ENCODE measurements at places on chromosomes 2 and 18.

DNA sequence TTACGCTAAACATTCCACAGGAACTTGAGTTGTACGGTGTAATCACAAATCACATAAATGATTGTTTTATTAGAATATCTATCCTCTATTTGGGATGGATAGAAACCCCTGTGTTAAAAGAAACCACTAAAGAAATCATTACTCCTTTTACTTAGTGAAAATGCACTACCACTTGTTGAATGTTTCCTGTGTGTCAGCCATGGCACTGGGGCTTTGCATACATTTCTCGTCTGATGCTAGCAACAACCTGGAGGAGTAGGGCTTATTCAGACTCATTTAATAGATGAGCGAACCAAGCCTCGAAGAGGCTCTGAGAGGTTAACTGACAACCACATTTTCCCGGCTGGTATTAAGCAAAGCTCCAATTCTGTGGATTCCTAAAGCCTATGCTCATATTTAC is 60.5 kb upstream of the PELI1 start:
- no peak for DNase-seq

DNA sequence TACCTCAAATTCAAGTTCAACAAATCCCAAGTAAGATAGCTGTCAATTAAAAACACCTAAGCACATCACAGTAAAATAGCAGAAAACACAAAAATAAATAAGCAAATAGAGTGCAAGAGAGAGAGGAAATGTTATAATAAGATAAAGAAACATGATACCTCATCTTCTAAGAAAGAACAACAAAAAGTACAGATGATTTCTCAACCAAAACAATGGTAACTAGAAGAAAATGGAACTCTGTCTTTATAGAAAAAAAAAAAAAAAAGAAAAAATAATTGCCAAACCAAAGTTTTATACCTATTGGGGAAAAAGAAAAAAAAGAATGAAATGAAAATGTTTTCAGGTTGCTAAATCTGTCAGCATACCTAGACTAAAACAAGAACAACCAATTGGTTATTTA is 1253.5 kb upstream of the CDH2 start:
- no peak for DNase-seq

GRCh38 chr2:178512484-178512883 is 32.2 kb downstream of the PLEKHA3 start:
- DNase-seq, result no peak

DNA sequence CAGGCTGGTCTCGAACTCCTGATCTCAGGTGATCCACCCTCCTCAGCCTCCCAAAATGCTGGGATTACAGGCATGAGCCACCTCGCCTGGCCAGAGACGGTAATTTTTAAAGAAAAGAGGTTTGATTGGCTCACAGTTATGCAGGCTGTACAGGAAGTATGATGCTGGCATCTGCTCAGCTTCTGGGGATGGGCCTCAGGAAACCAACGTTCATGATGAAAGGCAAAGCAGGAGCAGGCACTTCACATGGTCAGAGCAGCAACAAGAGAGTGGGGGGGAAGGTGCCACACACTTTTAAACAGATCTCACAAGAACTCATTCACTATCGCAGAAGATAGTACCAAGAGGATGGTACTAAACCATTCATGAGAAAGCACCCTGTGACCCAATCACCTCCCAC is 38.0 kb upstream of the GPD2 start:
- DNase-seq, result no peak

DNA sequence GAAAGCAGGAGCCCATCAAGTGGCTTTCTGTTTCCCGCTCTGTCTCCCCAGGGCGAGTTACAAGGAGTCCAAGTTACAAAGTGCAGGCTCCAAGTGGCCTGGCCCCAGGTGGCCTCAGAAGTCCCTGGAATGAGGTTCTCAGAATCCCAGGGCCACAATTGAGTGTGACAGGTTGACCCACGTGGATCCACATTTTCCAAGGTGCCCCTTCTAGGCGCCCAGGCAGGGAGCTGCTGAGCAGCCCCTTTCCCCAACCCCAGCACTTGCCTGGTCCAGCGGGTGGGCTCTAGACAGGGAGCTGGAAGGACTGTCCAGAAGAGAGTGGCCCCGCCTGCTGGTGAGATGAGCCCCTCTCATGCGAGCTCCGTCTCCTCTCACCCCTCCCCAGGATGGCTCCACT is 253.4 kb downstream of the CYP26B1 start:
- DNase-seq, result no peak

- DNase-seq, result peak; percentile 57
Measured at GRCh38 chr2:97728091-97728731, 14.8 kb downstream of the ZAP70 start.

GRCh38 chr2:149017116-149017985 is 21.1 kb upstream of the LYPD6B start:
- DNase-seq, result no peak

GRCh38 chr18:36745219-36745975 is 83.4 kb downstream of the TPGS2 start:
- DNase-seq, result no peak

- no peak for DNase-seq
Measured at GRCh38 chr2:224982910-224983711, 59.2 kb downstream of the DOCK10 start.

- DNase-seq, result no peak
Measured at GRCh38 chr18:56306797-56307196, 331.6 kb downstream of the TXNL1 start.

- no peak for DNase-seq
Measured at GRCh38 chr2:236873636-236874035, 212.1 kb upstream of the COPS8 start.

GRCh38 chr18:56245866-56246580 is 392.4 kb downstream of the TXNL1 start:
- DNase-seq, result no peak

- DNase-seq, result no peak
Measured at GRCh38 chr2:99801327-99801901, 311.6 kb upstream of the REV1 start.

DNA sequence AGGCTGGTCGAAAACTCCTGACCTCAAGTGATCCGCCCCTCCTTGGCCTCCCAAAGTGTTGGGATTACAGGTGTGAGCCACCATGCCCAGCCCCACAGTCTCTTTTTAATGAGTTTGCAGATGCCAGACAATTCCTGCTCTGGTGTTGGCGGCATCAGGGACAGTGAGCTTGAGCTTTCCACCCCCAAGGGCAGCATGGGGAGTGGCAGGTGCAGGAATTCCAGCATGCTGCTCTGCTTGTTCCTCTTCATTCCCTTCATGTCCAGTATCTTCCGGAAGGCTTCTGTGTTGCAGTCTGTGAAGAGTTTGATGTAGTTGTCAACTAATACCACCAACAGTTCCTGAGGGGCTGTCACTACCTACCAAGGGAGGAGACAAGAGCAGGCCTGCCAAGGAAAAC is 137.3 kb downstream of the SS18 start:
- DNase-seq, result no peak

GRCh38 chr2:25566094-25566493 is 107.3 kb downstream of the DTNB start:
- DNase-seq, result no peak

DNA sequence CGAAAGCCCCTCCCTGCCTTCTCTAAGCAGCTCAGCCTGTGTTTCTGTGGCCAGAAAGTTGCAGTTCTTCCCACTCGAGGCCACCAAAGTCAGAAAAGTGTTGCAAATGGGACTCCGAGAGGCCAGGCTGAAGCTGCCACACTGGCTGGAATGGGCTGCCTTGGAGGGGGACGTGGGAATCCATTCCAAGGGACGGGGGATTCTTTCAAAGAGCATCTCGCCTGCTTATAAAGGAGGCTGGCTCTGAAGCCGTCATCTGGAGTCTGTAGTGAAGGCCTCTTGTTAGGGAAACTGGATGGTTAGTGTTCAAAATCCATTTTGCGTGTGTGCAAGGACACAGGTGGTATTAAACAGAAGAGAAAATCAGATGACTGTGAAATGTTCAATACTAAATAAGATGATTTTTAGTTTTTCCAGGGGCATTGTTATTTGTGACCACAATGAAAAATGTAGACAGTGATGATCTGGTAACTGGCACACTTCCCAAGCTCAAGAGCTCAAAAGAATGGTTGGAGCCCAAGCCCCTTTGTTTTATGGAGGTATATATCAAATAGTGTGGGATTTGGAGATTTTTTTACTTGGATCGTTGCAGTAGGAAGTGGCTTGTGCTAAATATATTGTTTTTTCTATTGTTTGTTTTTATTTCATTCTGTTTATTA is 782 bp downstream of the FAM228B start:
- DNase-seq, result no peak

DNA sequence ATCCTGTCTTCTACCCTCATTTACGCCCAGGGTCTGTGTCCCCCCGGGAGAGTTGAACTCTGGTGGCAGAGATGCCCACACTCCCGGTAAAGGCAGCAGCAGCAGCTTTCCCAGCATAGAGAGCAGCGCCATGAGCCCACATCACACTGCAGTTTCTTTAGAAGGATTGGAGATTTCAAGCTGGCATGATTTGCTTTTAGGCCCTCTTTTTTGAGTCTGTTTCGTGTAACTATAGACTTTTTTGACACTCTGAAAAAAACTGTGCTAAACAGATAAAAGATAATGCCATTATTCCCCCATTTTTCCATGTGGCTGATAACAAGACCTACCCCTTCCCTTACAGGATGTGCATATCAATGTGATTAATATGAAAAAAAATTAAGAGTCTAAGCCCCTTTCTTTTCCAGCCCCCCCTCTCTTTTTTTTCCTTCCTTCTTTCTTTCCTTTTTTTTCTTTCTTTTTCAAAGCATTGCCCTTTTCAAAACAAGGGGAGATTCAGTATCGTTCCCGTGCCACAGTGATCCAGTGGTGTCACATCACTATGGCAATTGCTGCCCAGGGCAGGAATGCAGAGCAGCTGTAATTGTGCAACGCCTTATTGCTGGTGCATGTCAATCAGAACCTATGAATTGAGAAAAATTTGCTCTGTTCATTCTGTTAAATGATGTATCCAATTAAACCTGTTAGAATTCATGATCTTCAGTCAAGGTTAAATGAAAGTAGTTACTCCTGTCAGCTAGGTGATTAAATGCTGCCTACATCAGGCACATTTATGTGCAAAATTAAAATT is 104.5 kb downstream of the CDCA7 start:
- no peak for DNase-seq

DNA sequence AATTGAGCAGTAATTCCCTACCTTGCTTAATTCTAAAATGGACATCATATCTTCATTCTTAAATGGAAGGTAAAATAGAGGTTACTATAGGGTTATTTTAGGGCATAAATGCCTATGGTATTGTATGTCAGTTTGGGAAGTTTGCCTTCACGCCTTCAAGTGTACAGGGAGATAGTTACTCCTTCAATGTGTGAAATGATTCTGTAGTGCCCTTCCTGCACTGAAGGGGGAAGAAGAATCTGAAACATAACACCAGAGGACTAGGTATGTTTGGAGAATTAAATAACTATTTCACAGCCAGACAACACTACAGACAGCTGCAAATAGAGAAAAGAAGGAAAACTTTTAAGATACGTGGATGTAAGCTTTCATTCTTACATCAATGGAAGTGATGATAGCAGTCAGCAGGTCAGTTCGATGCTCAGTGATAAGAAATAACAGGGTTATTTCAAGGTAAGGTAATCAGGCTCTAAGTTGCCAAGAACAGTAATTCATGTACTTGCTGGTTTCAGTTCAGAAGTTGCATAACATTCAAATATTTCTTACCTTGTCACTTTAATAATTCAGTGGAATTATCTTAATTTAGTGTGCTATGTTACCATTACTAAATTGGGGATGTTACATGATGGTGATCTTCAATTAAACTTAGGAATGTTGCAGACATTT is 4.0 kb downstream of the PKP4 start:
- no peak for DNase-seq

GRCh38 chr18:51447351-51448342 is 250.2 kb upstream of the MEX3C start:
- no peak for DNase-seq

GRCh38 chr18:62140259-62140658 is 46.6 kb downstream of the PIGN start:
- DNase-seq, result no peak

DNA sequence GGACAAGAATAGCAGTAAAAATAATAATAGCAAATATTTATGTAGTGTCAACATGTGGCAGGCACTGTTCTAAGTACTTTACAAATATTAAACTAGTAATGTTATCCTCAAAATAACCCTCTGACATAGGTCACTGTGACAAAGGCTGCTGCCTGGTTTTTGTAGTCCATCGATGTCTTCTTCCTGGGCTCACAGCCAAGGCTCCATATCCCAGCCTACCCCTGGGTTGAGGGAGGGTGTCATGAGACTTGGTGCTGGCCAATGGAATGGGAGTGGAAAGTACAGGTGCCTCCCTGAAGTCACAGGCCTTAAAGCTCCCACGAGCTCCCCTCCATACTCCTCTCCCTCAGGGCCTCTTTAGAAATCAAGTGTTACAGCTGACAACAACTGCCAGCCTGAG is 159.3 kb downstream of the CYRIA start:
- no peak for DNase-seq

- no peak for DNase-seq
Measured at GRCh38 chr2:184921676-184922075, 323.3 kb downstream of the ZNF804A start.

GRCh38 chr2:115163572-115163971 is 721.1 kb downstream of the DPP10 start:
- DNase-seq, result no peak

DNA sequence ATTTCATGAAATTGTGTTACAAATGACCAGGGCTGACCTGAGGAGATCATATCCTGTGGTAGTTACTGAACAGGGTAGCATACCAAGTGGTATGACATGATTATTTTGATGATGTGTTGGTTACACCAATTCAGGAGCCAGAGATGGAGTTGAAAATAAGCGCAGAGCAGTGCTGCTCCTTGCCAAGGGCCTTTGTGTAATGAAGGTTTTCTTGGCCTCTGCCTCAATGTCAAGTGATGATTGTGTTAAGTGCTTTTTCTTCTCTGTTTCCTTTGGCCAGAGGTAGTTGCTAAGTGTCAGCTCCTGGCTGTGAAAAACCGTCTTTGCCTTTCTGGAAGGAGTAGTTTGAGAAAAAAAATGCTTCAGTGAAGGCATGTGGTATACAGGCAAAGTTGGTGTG is 131.2 kb downstream of the CERS6 start:
- DNase-seq, result no peak

GRCh38 chr2:226256237-226256636 is 543.4 kb downstream of the IRS1 start:
- DNase-seq, result no peak

- no peak for DNase-seq
Measured at GRCh38 chr2:207251022-207251421, 85.3 kb upstream of the KLF7 start.

GRCh38 chr2:4553241-4553640 is 849.9 kb downstream of the DCDC2C start:
- DNase-seq, result no peak

- DNase-seq, result no peak
Measured at GRCh38 chr2:15307526-15307925, 253.6 kb downstream of the NBAS start.

DNA sequence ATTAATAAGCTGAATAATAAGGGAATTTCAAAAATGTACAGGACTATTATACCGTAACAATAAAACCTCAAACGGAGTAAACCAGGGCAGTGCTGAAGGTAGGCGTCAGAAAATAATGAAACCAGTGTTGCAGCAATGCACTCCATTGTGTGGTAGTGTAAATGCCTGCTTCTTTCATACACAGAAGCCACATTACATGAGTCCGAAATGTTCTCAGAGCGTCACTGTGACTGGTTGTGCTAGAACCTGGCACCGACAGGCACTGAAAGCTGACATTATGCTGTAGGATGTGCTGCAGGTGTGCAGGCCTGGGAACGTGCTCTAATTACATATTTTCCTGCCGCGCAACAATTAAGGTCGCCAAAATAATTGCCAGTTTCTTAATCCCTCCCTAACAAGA is 53.3 kb downstream of the ZEB2 start:
- no peak for DNase-seq

GRCh38 chr18:2538236-2538635 is 33.1 kb downstream of the METTL4 start:
- DNase-seq, result no peak
